ENCODE measurements at places on chromosomes 12 and 14.

GRCh38 chr12:75960954-75961661 lies 70.5 kb downstream of the PHLDA1 start:
- DNase-seq, result no peak

DNA sequence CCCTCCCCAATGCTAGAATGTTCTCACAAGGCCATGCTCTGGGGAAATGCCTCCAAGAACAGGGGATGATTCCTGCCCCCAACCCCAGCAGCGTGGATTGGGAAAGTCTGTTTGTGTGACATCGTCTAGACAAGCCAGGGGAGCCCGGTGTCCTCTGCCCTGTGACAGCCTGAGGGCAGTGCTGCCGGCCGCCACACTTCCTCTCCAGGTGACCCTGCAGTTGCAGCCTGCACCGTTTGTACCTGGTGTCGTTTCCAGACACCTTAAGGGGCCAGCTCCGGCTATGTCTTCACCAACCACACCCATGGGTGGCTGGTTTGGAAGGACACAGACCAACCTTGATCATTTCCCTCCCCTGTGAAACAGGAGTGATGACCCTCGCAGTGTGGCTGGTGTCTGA lies 372.6 kb downstream of the BCL11B start:
- DNase-seq, result no peak

- DNase-seq, result no peak
These were observed 68.9 kb downstream of the KDM2B start for GRCh38 chr12:121511916-121512315.

GRCh38 chr12:120688527-120689071 lies 1.6 kb downstream of the MLEC start:
- no peak for DNase-seq

- no peak for DNase-seq
These were observed 23.6 kb upstream of the OR4K2 start for GRCh38 chr14:19851365-19851764.

GRCh38 chr12:90970471-90970870 lies 15.5 kb upstream of the CCER1 start:
- DNase-seq, result no peak

GRCh38 chr12:66453844-66454243 lies 151.6 kb downstream of the HELB start:
- no peak for DNase-seq

- DNase-seq, result no peak
These were observed 22.9 kb upstream of the CCND2 start for GRCh38 chr12:4250691-4251090.

GRCh38 chr12:12583510-12584178 lies 21.0 kb upstream of the DUSP16 start:
- no peak for DNase-seq

GRCh38 chr12:105547786-105548185 lies 217.3 kb downstream of the C12orf75 start:
- DNase-seq, result no peak

DNA sequence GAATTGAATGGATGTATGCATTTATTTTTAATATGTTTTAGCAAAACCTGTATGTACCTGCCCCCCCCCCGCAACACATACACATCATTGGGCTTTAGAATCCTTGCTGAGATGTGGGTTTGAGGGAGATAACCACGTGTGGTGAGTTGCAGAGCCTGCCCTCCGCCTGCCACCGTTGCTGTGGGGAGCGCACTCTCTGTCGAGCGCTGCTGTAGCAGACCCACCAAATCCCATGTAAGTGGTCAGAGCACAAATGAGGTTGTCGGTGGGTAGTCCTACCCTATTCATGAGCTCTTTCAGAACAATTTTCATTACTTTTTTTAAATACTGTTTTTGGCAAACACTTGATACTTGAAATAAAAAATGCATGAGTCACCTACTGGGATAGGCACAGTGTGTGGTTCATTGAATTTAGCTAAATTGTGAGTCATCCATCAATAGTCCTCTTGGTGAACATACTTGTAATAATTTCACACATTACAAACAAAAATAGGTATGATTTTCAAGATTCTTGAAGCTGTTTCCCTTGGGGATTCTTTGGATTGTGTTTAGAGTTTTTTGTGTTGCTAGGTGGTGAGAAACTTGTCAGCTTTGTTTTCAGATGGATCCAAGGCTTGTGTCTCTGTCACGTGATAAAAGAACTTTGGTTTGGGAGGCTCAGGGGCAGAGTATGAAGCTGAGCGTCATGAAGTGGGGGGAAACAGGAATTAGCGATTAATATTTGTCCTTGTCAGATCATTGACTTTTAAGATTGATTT lies 107.6 kb downstream of the PTCSC3 start:
- DNase-seq, result no peak

GRCh38 chr14:34460841-34461240 lies 1.2 kb downstream of the SPTSSA start:
- no peak for DNase-seq

GRCh38 chr14:71555654-71556559 lies 376.3 kb upstream of the RGS6 start:
- DNase-seq, result no peak

DNA sequence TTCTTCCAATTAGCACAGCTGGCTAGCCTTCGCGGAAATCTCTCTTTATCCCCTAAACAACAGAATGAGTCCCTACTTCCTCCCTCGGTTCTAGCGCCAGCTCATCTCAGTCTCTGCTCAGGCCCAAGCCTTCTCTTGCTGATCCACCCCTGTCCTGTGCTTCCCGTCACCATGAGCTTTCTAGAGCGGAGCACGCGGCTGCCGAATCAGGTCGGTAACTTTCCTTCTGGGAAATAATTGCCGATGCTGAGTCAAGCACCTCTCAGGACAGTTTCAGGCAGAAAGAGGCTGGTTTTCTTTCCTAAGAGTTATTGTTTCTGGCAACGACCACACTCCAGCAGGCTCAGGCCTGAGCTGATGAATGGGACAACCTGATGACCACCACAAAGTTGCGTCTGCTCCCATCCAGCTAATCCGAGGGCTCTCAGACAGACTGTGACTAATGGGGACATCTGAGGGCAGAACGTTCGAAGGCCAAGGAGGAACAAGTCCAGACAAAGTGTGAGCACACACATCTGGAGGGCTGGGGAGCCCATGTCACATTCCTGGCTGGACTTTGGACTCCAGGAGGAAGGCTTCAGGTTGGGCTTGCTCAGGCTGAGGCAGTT lies 13.6 kb upstream of the GPR68 start:
- DNase-seq, result no peak

- no peak for DNase-seq
These were observed 73.0 kb downstream of the PRMT8 start for GRCh38 chr12:3563966-3564365.

DNA sequence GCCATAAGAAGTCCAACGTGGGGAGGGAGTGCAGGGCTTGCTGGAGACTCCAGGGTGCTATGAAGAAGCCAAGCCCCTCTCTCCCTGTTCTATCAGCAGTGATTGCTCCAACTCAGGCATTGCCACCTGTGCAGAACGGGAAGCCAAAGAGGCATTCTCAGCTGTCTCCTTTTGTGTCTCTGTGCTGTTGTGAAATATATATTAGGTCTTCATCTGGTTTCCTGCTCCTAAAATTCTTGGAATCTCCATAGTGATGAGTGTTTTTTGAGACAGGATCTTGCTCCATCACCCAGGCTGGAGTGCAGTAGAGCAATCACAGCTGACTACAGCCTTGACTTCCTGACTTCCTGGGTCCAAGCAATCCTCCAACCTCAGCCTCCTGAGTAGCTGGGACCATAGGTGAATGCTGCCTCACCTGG lies 51.2 kb upstream of the AEBP2 start:
- DNase-seq, result no peak

DNA sequence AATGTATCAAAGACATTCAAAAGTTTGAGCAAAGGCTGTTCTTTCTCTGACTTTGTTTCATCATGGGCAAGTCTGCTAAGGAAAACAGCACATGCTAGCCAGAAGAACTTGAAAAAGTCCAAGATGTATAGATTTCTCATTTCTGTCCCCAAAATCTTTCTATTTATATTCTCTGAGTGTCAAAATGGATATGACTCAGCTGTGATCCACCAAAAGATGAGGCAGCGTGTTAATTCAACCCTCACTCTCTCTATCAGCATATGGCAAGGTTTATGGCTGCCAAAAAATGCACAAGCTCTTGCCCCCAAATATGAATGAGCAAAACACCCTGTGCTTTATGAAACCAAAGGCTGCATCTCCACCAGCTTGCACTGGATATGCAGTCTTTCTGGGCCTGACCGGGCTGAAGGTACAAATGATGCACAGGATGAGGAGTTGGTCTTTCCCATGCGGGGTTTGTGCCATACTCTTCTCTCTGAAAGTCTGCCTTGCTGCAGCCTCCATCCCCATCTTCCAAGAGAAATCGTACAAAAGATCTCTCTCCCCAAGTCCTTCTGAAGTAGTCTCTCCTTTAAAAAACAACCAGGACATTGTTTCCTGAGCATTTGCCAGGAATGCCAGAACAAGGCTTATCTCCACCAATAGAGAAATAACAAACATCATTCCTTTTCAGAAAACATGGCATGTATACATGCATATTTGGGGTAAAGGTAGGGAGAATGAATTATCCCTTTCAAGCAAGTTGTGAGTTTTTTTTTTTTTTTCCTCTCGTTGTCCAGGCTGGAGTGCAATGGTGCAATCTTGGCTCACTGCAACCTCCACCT lies 203.4 kb downstream of the TMX1 start:
- DNase-seq, result no peak

DNA sequence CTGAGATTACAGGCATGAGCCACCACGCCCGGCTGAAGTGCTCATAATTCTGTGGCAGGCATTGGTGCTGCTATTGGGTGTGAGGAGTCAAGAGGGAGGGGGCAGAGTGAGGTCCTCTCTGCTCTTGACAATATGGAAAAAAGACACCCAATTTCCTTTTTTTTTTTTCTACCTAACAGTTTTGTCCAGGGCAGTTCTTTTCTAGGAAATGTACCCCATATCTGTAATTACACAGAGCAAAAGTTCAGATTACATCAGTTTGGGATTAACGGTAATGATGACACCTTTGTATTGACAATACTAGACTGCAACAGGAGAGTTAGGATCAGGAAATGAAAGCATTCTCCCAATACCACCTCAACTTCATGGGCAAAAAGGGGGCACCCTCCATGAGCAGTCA lies 36.3 kb downstream of the IGF1 start:
- DNase-seq, result no peak

DNA sequence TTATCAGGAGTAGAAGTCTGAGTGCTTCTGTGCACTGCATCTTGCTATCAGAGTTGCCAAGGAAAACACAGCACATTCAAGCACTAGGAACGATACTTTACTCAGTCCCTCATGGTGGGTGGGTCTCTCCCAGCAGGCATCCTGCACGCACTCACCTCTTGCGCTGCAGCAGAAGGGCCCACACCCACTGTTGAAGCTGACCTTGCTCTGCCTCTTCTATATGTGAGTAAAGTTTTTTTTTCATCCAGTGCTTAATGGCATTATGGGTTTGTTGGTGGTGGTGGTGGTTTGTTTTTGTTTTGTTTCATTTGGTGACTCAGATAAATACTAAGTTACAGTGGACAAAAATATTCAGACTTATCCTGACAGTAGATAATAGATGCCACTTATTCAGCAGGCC lies 348.5 kb downstream of the EGLN3 start:
- DNase-seq, result no peak

DNA sequence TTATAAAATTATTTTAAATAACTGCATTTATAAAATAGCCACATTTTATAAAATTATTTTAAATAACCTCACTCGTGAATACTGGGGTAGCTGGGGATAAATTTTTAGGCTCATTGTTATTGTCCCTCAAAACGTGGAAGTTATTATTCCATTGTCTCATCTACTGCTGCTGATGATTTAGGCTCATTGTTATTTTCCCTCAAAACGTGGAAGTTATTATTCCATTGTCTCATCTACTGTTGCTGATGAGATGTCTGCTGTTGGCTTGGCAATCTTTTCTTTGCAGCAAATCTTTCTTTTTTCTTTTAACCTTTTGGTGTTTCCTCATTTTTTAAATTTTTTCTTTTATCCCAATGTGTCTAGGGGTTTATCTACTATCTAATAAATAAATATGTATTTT lies 182.6 kb upstream of the PZP start:
- DNase-seq, result no peak

- DNase-seq, result no peak
These were observed 39.2 kb downstream of the NFKBIA start for GRCh38 chr14:35365130-35366055.

DNA sequence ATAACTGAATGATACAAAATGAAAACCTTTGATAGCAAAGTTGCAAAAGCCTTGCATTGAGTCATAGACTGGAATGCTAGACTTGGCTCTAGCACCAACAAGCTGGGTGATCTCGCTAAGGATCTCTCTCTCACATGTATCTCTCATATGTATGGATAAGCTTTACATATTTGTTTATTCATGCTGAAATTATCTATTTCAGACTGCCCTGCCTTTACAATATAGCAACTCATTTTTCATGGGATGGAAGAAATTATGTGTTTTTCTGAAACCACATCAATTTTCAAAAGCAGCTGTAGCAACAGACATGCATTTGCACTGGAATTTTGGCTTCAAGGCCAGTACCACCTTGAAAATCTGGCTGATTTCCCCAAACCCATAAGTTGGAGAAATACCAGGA lies 11.4 kb downstream of the RERG start:
- no peak for DNase-seq

DNA sequence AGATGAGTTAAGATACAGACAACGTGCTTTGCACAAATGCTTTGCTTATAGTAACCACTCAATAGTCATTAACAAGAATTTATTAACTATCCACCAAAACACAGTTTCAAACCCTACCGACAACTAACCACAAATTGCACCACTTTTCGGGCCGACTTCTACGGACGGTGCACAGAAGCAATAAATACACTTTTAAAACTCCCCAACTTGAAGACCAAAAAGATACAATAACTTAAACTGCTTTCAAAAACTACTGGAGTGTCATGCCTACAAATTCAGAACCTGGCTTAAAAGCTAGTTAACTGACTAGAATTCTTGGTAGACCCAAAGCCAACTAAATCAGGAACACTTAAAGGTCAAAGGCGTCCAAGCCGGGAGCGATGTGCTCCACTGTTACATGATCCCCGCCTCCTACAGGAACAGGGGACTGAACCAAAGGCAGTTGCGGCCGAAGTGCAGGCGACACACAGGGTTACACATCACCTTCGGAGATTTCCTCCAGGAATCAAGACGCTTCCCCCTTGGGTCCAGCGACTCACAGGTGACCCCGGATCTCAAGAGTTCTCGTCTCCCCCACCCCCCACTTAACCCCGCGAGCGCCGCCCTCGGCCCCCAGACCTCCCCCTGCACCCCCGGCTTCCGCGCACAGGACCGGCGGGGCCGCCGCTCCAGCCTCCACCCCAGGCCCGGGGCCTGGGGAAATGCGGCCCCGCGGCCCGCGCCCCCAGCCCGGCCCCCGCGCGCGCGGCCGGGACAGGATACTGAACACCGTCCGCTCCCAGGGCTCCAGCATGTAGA lies 507 bp downstream of the SPTSSA start:
- DNase-seq, result no peak

GRCh38 chr12:83361071-83361470 lies 674.4 kb downstream of the TMTC2 start:
- no peak for DNase-seq

GRCh38 chr12:49825360-49825970 lies 2.7 kb downstream of the NCKAP5L start:
- no peak for DNase-seq

- DNase-seq, result no peak
These were observed 50.2 kb downstream of the SLC8B1 start for GRCh38 chr12:113284751-113285150.

GRCh38 chr14:92968291-92969020 lies 45.5 kb downstream of the CHGA start:
- DNase-seq, result no peak

All from NCI-H1048 (cell line).